ENCODE measurements at places on chromosomes 11 and 22.
A peak's percentile ranks its signal among the peaks of the same experiment; 100 is the strongest.

DNA sequence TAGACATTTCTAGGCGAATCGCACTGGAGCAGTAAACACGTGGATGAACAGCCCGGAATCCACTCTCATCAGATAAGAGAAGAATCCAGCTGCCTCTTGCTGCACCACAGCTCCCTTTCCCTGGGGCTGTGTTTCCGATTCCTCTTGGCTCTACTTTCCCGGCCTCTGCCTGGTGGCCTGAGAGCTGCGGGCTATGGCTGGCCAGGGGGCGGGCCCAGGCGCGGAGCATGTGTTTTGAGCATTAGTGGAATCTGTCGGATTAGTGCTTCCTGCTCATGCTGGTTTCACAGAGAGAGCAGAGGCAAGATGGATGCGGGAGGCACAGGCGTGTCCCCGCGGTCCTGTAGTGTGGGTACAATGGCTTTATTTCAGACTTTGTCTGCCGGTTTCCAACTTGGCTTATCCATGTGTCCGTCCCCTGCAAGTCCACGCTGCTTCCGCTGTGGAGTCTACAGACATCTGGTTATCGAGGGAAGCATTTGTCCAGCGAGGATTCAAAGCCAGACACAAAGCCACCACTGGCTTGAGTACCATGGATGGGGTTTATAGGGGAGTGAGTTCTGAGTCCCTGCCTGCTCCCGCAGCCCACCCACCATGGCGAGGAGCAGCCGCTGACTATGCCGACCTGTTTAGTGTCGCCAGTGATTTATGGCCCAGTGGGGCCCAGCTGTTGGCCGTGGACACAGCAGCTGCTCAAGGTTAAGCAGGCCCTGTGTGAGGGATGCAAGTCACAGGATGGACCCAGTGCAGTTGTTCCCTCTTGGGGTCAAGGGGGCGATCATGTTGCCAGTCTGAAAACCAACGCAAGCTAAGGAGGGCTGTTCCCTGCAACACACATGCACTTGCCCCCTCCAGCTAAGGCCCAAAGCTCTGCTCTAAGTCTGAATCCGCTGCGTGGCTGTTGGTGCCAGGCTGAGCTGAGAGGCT is 43.3 kb upstream of the EP300 start:
- DNase-seq = no peak

- no peak for DNase-seq
Measured at GRCh38 chr11:111082664-111083063, 162.9 kb upstream of the POU2AF2 start.

GRCh38 chr11:14773755-14774154 is 118.3 kb downstream of the CYP2R1 start:
- DNase-seq = no peak

DNA sequence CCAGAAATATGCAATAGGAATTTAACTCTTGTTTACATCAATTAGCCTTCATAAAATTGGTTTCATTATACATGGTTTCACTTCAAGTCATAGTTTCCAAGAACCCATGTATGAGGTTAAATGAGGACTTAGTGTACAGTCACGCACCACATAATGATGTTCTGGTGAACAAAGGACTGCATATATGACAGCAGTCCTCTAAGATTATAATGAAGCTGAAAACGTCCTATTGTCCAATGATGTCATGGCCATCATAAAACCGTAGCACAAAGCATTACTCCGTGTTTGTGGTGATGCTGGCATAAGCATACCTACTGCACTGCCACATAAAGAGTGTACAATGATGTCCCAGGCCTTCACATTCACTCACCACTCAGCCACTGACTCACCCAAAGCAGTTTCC is 31.1 kb downstream of the SMCO4 start:
- no peak for DNase-seq

- no peak for DNase-seq
Measured at GRCh38 chr11:34351051-34351450, 6.8 kb downstream of the ABTB2 start.

DNA sequence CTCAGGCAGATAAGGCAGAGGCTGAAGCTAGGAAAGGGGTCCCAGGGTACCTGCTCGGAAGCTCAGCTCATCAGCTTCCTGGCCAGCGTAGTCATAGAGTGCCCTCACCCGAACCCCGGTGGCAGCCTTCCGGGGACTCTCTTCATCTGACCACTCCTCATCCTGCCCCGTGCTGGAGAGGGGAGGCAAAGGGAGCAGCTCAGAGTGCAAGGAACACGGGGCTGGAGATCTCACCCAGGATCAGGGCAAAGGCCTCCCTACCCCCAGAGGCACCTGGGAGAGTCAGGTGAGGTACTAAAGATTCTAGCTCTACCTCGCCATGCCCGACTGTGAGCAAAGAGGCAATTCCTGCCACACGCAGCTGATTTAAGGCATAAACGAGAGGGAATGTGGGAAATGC is 1.6 kb upstream of the ARFGAP2 start:
- DNase-seq = no peak

DNA sequence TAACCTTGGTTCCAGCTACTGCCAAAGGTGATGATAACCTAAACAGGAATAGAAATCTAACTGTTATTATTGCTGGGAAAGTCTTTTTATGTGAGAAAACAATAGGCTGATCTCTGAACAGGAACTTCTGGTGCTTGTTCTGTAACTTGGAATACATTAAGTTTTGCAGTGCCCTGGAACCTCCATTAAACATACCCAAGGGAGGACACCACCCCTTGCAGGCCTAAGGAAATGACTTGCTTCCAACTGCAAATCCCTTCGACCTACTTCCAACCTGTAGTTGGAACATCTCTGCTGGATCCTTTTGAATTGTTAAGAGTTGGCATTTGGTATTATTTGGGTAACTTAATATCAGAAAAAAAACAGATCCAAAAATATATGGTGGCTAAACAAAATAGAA is 188.4 kb upstream of the API5 start:
- no peak for DNase-seq

- DNase-seq = no peak
Measured at GRCh38 chr11:66142370-66143263, 72.5 kb downstream of the PACS1 start.

DNA sequence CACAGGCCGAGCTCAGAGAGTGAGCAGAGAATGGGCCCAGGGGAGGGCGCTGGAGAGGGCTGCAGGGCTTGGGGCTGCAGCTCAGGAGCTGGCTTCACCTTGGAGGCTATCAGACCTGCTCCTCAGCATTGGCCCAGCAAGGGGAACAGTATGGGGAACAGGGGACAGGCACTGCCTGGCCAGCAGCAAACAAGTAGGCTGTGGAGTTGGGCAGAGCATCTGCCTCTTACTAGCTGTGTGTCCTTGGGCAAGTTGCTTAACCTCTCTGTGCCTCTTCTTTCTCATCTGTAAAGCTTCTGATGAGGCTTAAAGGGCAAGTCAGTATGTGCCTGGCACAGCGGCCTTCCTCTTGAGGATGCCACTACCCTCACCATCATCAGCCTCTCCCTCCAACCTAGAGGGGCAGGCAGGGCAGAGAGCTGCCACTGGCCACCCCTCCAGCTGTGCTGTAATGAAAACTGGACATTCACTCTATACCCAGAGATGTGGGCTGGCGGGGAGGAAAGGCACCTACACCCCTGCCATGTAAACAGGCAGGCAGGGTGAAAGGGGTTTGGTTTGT is 7.5 kb upstream of the CDKN1C start:
- peak; percentile 41 for DNase-seq

GRCh38 chr11:27416568-27417176 is 53.7 kb upstream of the CCDC34 start:
- DNase-seq = no peak

GRCh38 chr11:59102259-59102765 is 4.7 kb upstream of the FAM111B start:
- peak; percentile 48 for DNase-seq

DNA sequence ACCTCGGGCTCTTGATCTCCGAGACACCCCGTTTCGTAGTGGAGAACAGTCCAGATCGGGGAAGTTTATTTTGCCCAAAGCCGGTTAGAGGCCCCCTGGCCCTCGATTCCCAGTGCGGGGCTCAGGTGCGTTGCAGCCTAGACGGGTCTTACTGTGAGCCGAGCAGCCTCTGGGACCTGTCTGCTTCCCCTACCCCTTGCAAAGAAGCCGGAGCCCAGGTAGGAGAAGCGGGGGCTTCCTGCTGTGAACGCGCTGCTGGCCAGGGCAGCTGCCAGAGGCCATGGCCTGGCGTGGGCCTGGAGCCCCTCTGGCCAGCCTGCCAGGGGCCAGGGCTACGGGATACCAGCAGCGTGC is 621 bp downstream of the TSPO start:
- no peak for DNase-seq

DNA sequence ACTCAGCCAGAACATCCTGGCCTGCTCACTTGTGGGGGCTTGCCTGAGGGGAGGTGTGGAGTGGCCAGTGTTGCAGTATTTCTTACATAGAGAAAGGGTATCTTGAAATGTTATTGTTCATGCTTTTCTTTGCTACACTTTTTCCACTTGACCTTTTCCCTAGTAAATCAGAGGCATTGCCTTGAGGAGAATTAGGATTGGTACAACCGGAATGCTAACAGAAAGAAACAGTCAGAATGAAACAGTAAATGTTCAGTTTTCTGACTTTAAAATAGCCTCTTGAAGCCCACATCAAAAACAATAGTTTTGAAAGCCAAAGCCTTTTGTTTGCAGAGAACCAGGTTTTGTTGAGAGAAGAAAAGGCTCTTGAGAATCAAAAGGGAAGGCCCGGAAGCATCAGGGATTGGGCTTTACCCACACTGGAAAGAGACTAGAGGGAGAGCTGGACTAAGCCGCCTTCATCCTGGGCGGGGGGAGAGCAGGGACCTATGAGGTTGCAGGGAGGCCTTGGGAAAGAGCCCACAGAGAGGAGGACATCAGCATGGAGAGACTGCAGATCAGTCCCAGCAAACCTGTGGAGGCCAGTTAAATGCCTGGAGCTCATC is 12.4 kb downstream of the ADM start:
- DNase-seq = no peak

DNA sequence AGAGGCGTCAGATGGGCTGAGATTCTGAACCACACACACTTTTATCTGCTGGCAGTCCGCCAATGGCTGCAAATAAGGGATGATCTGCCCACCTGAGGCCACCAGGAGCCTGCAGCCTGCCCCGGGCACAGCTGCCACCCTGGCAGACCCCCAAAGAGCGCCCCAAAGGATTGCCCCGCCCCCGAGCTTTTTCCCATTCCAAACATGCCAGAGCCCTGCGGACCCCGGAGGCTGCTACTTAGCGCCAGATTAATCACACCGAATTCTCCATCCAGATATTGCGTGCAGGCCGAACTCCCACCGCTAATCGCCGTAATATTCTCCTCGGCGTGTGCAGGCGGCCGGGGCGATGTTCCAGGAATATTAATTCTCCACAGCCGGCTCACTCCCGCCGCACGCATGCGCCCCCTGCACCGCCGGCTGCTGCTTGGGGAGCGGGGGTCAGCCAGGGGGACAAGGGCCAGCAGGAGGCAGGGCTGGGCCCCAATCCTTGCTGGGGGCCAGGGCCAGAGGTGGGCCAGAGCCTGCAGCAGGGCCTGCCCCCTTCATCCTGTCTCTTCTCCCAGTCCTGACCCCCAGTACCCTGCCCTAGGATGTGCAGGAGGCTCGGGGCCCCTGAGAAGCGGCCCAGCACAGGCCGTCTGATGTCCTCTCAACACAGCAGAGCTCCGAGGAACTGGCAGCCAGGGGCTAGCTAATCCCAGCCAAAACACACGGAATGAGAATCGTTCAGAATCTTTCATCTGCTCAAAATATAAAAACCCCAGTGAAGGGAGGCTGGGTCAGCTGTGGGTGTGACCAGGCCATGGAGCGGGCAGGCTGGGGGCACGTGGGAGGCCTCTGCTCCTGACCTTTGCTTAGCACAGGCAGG is 19.5 kb upstream of the TCF20 start:
- no peak for DNase-seq

DNA sequence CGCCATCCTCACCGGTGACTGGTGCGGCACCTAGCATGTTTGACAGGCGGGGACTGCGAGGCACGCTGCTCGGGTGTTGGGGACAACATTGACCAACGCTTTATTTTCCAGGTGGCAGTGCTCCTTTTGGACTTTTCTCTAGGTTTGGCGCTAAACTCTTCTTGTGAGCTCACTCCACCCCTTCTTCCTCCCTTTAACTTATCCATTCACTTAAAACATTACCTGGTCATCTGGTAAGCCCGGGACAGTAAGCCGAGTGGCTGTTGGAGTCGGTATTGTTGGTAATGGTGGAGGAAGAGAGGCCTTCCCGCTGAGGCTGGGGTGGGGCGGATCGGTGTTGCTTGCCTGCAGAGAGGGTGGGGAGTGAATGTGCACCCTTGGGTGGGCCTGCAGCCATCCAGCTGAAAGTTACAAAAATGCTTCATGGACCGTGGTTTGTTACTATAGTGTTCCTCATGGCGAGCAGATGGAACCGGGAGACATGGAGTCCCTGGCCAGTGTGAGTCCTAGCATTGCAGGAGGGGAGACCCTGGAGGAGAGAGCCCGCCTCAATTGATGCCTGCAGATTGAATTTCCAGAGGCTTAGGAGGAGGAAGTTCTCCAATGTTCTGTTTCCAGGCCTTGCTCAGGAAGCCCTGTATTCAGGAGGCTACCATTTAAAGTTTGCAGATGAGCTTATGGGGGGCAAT is 1.1 kb downstream of the NEAT1 start:
- peak; percentile 41 for DNase-seq

DNA sequence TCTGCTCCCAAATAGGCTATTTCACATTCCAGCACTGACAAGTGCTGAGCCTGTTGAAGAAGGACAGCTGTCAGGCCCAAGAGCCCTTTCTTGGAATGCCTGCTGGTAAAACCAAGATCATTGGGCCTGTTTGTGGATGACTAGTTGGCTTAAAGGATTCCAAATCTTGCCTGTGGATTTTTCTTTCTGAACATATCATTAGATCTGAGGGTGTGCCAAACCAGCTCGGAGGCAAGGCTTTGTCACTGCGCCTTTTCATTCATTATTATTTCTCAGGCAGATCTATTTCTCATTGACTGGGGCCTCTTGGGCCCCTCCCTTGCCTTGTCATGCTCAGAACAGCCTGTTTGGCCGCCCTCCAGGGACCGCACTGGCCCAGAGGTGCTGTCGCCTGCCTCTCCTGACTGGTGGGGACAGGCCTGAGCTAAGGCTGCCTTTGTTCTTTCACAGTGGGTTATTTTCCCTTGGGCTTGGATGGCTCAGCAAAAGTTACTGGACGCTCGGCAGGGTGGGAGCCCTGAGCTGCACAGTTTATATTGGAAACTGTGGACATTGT is 222.7 kb upstream of the SESN3 start:
- DNase-seq = no peak

- no peak for DNase-seq
Measured at GRCh38 chr11:11865449-11865848, 23.7 kb downstream of the USP47 start.

DNA sequence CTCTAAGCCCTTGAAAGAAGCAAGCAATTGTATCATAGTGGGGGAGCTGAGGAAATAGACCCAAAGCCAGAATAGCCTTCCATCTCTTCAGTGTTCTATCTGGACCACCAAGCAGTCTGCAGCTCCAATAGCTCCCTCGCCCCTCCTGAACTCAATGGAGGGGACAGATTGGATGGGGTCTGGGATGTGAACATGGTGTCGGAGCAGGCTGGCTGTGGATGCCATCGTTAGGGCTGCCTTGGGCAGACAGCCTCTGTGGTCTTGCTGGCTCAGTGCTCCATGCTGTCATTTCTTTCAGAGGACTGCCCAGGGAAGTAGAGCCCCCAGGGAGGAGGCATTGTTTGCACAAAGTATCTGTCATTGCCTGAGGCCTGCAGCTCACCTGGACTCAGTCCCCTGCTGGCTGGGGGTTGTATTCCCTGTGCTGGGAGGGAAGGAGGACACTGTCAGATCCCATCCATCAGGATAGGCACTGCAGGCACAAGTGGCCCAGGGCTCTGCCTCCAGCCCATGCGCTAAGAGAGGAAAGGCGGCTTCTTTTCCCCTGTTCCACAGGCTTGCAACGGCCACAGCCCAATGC is 537.7 kb downstream of the BUD13 start:
- DNase-seq = no peak

GRCh38 chr22:35445933-35446332 is 46.0 kb downstream of the MCM5 start:
- no peak for DNase-seq
